Left forelimb (tissue), 1 donor: ENCODE measurements at places on chromosomes 4 and X.

- DNase-seq, result no peak
Measured at GRCh38 chr4:169185133-169185956, 85.4 kb downstream of the SH3RF1 start.

DNA sequence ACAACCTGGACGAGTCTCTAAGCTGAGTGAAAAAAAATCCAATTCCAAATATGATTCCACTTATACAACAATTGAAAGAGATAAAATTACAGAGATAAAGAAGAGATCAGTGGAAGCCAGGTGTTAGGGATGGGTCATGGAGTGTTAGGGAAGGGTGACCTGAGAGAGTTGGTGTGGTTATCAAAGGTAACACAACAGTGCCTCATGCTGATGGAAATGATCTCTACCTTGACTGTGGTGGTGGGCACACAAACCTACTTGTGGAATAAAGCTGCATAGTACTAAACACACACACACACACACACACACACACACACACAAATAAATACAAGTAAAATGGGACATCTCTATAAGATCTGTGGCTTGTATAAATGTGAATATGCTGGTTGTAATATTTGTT is 26.0 kb downstream of the BEND2 start:
- DNase-seq, result no peak

DNA sequence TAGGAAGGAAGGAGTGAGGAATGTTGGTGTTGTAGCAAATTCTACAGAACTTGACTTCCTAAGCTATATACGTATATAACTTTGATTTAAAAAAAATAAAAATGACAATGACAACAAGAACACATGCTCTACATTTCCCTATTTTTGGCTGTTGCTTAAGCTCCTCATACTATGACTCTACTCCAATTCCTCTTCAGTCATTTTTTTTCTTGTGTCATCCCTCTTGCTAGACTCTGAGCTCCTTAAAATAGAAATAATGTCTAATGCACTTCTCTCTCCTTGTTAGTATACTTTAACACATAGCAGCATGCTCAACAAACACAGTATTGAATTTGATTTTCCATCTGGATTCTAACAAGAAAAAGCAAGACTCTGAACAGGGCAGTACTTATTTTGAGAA is 144.0 kb downstream of the HDX start:
- DNase-seq, result no peak

DNA sequence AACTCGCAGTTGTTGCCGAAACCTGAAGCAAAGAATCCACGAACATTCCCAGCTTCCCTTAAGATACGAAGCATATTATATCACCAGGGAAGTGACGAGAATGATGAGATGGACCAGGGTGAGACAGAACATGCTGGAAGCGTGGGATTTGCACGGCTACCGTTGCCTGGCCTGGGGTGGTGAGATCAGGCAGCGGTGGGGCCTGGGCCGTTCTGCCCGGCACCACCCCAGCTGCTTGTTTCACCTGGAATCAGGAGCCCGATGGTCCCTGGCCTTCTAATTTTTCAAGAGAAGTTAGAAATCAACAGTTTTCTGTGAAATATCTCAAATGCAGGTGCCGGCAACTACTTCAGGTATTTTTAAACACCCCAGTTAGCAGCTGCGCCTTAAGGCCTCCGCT is 5.7 kb downstream of the CLDN22 start:
- no peak for DNase-seq

GRCh38 chr4:20443015-20443805 is 191.5 kb downstream of the SLIT2 start:
- DNase-seq, result no peak
